ENCODE measurements at places on chromosomes 1 and 21. TPM values are rescaled to one million over a fixed set of nuclear protein-coding genes. Genes with fewer than 3 reads are reported as not detected.

The KRTAP8-1 gene
- total RNA-seq, result not detected

The CSMD2 gene
- 0.33 TPM for total RNA-seq

GRCh38 chr1:242016479-242016878, 17.6 kb upstream of the MAP1LC3C start:
- DNase-seq, result no peak

DNA sequence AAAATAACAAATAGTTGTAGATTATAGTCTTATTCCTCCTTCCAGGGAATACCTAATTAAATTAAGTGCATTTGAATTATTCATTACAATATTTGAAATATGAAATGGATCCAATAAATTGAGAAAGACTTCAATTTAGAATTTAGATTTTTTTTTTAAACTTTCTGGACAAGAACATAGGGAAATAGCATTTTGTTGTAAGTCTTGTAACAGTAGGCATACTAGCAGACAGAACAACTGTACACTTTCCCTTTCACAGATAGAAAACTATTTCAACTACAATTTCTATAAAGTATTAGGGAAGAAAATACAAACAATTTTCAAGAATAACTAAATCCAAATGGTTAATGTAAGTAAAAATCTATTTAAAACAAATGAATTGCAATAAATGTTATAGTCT, 577.5 kb downstream of the USP25 start:
- DNase-seq, result no peak

GRCh38 chr1:81650776-81651175, 150.0 kb upstream of the ADGRL2 start:
- DNase-seq, result no peak

GRCh38 chr1:15046487-15047165, 106.9 kb upstream of the TMEM51 start:
- peak; percentile 94 for DNase-seq
